ENCODE measurements at places on chromosomes 13 and 19.

- no peak for DNase-seq
Observed at GRCh38 chr13:46515803-46516202, 37.2 kb upstream of the LRCH1 start.

DNA sequence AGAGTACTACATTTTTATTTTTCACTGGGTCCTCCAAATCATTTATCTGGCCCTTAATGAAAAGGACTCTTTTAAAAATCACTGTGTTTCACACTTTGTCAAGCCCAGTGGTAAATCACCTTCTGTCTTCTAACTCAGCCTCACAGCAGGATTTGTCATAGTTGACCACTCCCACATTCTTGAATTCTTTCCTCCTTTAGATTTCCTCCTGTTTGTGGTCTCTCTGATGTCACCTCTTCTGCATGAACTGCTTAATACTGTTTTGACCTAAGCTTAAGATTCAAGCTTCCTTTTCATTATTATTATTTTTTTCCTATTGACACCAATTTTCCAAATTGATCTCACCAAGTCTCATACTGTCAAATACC is 899.8 kb upstream of the MIR17HG start:
- DNase-seq: no peak

GRCh38 chr19:29842471-29843179 is 30.8 kb downstream of the CCNE1 start:
- no peak for DNase-seq

GRCh38 chr13:24692561-24692960 is 12.4 kb downstream of the ATP12A start:
- DNase-seq: no peak

DNA sequence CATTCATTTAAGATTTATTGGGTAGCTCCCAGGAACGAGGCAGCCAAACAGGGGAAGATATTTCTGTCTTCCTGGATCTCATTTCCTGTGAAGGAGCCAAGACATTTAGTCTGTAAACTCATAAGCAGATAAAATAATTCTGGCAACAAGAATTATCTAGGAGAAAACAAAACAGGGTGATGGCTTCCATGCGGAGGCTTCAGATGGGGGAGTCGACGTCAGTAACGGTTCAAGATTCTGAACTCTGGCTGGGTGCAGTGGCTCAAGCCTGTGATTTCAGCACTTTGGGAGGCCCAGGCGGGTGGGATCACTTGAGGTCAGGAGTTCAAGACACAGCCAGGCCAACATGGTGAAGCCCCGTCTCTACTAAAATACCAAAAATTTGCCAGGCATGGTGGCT is 1.3 kb downstream of the GNA15 start:
- no peak for DNase-seq

- DNase-seq: no peak
Observed at GRCh38 chr13:75443356-75443958, 38.5 kb downstream of the TBC1D4 start.

- no peak for DNase-seq
Observed at GRCh38 chr19:46901701-46902401, 41.1 kb downstream of the ARHGAP35 start.

DNA sequence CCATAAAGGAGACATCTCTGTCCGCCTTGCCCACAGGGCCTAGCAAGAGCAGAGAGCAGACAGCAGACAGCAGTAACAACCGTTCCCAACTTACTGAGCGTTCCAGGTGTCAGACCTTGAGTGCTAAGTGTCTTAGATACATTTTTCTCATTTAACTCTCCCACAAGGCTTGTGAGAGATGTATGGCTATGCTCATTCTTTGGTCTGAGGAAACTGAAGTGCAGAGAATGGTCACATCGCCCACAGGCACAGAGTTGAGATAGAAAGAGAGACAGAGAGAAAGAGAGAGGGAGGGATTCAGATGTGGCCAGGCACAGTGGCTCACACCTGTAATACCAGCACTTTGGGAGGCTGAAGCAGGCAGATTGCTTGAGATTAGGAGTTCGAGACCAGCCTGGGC is 14.3 kb downstream of the MEIOSIN start:
- DNase-seq: no peak

DNA sequence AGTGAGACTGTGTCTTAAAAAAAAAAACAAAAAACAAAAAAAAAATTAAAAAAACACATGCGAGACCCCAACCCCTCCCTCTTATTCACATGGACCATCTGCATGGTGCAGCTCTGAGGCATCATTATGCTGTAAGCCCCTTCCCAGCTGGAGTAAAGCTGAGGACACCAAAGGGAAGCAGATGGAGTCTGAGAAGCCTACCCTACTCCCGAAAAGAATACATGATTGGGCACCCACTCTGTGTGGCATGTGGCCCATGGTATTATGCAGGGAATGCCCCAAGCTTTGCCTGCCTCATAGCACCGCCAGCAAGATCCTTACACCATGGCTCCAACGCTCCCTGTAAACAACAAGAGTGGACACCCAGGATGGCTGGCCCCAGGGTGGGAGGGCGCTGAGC is 4.7 kb downstream of the PTH2 start:
- no peak for DNase-seq

DNA sequence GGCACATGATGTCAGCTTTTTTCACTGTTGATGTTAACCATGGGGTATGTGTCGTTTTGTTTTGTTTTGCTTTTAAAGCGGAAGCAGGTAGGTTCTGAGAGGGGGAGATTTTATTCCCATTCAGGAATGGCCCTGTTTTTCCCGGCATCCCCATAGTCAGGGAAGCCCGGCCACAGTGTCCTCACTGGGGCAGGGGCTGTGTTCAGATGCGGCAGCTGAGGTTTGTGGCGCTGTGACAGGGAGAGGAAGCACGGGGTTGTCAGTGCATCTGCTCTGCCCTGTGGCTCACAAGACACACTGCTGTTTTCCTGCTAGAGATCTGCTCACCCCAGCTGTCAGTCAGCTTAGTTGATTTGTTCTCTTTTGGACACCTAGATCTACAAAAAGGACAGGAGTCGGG is 27.6 kb downstream of the ANKRD27 start:
- no peak for DNase-seq

- no peak for DNase-seq
Observed at GRCh38 chr13:50531917-50532899, 311.3 kb downstream of the DLEU7 start.

DNA sequence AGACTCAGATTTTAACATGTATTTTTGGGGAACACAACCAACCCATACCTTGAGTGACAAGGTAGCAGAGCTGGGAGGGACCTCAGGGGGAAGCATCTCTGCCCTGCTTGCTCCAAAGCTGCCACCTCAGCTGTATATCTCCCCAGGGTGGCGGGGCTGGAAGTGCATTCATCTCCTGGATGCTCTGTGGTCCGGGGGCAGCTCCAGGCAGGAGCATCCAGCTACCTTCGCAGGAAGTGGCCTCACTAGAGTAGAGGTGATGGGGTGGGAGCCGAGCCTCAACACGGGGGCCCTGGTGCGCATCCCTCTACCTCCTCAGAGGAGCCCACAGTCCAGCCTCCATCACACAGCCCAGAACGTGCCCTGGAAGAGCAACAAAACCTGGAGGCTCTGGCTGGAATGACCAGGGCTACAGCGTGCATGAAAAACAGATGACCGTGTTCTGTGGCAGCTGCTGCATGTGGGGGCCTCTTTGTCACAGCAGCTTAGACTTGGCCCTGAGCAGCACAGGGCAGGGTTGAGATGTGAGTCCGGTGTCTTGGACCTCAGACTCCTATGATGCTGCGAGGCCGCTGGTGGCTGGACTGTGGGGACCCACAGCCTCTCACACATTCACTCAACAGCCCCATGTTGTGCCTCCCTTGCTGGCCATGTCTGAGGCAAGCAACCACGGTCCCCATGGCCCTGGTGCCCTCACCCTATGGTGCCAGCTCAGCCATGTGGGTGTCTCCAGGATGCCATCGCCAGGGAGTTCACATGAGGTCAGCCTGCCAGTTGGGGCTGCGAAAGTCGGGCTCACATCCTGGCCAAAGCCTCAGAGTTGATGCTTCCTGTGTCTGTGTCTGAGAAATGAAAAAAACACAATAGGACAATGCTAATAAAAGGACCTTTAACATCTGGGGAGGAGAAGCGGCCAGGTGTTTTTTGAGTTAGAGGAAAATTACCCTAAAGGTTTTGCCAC is 17.1 kb upstream of the GAS6 start:
- no peak for DNase-seq

- DNase-seq: no peak
Observed at GRCh38 chr13:99360696-99361095, 53.5 kb upstream of the GPR183 start.

DNA sequence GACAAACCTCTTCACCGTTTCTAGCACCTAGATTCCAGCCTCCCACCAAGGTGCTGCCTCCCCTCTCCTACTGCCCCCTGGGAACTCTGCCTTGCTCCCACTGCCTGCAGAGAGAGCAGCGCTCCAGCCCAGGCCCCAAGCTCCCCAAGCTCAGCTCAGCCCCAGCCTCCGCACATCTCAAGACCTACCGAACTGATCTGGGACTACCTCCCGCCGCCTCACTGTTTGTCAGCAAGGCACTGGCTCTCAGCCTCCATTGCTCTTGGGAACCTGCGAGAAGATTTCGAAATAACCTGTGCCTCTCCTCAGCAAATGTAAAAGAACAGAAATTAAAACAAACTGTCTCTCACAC is 92.4 kb upstream of the GPR183 start:
- DNase-seq: no peak

GRCh38 chr13:25867038-25867437 is 184.8 kb downstream of the SHISA2 start:
- no peak for DNase-seq

- no peak for DNase-seq
Observed at GRCh38 chr13:47932950-47933923, 67.8 kb downstream of the SUCLA2 start.

- no peak for DNase-seq
Observed at GRCh38 chr13:95630593-95630992, 13.9 kb downstream of the DZIP1 start.

- no peak for DNase-seq
Observed at GRCh38 chr13:26658448-26659385, 101.2 kb downstream of the WASF3 start.

DNA sequence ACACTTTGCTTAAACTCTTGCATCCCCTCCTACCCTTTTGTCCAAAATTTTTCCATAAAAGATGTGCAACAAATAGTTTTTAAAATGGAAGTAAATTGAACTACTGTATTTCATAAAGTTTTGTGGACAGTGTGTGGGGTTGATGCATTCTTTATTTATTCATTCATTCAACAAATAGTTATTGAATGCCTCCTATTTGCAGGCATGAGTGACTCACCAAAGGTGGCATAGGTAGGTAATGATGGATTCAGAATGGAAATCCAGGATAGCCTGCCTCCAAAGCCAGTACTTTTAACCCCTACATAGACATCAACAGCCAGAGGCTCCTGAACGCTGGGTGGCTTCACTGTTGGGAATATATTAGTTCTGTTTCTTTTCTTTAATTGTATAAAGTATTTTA is 2.4 kb upstream of the CSNK1A1L start:
- no peak for DNase-seq

DNA sequence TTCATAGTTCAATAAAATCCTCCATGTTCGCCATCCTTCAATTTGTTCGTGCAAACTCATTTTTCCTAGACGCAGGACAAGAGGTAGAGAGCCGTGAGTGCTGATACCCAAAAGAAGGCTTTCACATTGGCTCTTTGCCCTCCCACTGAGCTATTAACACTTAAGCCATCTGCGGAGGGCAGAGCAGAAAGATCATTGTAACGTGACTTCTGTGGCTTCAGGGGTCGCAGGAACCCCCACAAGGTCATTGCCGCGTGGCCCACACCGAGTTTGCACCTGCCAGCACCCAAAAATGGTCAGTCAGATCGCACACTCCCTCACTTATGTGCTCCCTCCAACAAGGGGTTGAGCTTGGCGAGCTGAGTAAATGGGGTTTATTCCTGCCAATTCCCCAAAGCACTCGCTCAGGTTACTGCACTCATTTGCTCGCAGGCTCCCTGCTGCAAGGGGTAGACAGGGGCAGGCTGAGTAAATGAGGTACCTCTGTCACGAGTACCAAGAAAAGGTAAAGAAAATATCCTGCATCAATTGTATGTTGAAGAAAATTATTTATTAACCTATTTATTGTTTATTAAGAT is 144.1 kb downstream of the PRR20E start:
- DNase-seq: no peak

DNA sequence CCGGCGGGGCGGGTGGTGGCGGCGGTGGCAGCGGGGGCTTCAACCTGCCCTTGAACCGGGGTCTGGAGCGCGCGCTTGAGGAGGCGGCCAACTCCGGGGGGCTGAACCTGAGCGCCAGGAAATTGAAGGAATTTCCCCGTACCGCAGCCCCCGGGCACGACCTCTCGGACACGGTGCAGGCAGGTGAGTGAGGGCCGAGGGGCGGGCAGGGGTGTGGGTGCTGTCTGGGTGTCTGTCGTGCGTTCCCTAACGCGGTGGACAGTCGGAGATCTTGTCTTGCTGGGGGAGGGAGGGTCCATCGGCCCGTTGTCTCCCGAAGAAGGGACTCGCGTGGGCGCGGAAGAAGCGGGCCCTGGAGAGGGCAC is 533 bp downstream of the LRCH1 start:
- no peak for DNase-seq

DNA sequence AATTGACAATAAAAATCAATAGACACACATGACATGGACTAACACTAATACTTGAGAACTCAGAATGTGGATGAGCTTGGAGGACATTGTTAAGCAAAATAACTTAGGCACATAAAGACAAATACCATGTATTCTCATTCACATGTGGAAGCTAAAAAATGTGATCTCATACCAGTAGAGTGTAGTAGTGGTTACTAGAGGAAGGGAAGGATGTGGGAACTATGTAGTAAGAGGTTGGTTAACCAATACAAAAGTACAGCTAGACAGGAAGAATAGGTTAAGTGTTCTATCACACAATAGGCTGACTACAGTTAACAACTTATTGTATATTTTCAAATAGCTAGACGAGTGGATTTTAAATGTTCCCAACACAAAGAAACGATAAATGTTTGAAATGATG is 415.8 kb upstream of the KLF12 start:
- DNase-seq: no peak

- DNase-seq: no peak
Observed at GRCh38 chr13:22187329-22187728, 516.5 kb downstream of the FGF9 start.

- no peak for DNase-seq
Observed at GRCh38 chr13:98650396-98651107, 73.6 kb upstream of the STK24 start.

- DNase-seq: no peak
Observed at GRCh38 chr19:35438527-35438926, 9.5 kb upstream of the FFAR2 start.

- DNase-seq: no peak
Observed at GRCh38 chr13:93945621-93946020, 533.9 kb downstream of the DCT start.

- no peak for DNase-seq
Observed at GRCh38 chr13:85212692-85213091, 586.5 kb downstream of the SLITRK6 start.

DNA sequence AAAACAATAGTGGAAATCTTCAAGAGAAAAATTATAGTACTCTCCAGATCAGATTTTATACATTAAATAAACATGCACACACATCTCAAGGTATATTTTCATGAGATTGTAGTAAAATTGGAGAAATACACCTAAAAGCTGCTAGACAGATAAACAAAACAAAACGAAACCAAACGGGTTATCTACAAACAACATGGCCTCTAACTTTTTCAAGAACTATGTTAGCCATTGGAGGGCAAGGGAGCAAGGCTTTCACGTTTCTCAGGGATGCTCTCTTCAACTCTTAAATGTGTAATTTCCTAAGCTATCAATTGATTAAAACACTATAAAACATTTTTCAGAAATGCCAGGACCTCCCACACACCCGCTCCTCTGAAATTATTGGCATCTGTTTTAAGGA is 1262.4 kb upstream of the PCDH20 start:
- no peak for DNase-seq
